ENCODE measurements at places on chromosomes 6 and 20. TPM values are rescaled to one million over a fixed set of nuclear protein-coding genes. Genes with fewer than 3 reads are reported as not detected.
A peak's percentile ranks its signal among the peaks of the same experiment; 100 is the strongest.

GRCh38 chr20:19947611-19948264 lies 69.4 kb upstream of the NAA20 start:
- DNase-seq, result no peak

GRCh38 chr6:131688286-131688685 lies 12.9 kb downstream of the OR2A4 start:
- no peak for DNase-seq

DNA sequence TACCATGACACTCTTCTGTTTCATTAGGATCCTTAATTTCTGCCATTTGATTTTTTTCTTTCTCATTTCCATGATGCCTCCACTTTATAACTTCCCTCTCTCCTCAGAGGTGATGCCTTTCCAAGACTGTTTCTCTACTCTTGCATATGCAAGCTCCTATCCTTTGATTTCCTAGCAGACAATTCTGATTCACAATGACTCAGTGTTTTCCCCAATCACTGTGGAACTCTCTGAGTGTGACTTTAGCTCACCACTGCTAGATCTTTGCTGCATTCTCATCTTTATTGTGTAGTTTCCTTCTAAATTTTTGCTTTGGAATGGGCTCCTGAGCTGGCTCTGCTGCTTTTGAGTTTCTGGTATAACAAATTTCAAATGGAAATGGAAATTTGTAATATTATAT lies 184.9 kb downstream of the TINAG start:
- DNase-seq, result no peak

DNA sequence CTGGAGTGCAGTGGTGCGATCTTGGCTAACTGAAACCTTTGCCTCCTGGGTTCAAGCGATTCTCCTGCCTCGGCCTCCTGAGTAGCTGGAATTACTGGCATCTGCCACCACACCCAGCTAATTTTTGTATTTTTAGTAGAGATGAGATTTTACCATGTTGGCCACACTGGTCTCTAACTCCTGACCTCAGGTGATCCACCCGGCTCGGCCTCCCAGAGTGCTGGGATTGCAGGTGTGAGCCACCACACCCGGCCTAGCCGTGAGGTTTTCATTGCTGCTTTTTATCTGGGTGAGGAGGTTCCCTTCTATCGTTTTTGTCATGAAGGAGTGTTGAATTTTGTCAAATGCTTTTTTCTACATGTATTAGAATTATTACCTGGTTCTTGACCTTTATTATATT lies 23.9 kb downstream of the SRC start:
- no peak for DNase-seq

DNA sequence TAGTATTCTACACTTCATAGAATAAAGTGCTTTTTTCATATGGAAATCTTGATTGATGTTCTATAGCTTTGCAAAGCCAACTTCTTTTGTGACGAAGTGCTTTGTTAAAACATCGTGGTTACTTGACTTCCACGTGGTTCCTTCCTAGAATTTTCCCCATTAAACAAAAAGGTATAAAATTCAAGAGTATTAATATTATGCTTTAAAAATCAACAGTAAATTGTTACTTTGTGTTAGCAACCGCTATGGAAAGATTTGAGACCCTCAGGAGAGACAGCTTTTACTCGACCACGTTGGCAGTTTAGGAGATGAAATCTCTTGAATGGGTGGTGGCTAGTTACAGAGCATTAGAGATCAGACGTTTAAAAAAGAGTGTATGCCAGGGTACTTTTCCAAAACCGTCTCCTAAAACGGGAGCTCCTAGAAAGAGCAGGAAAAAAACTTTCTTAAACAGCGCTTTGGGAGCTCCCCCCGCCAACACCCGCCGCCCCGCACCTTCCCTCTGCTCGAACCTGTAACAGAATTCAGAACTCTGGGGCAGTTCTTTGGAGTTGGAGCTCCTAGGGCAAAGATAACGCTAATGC lies 920 bp downstream of the GJA1 start:
- DNase-seq, result no peak

GRCh38 chr20:59078231-59078630 lies 35.6 kb upstream of the PRELID3B start:
- no peak for DNase-seq

DNA sequence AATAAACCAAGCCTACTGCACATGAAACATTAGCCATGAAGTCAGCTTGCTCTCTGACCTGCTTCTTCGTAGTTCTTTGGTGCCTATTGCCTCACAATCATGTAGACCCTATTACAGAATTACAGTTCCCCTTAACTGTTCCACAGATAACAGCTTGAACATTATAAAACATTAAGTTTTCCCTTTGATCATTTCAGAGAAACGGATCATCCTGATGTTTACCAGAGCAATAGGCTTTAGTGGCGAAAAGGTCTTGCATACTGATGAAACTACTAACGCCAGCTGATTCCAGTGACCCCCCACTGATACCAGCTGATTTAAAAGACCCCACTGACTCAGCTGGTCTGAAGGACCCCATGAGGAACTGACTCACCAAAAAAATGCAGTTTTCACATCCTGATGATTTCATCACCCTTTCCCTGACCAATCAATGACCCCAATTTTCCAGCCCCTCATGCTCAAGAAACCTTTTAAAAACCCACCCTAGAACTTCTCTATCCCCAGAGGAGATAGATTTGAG lies 39.4 kb upstream of the MLIP start:
- no peak for DNase-seq

DNA sequence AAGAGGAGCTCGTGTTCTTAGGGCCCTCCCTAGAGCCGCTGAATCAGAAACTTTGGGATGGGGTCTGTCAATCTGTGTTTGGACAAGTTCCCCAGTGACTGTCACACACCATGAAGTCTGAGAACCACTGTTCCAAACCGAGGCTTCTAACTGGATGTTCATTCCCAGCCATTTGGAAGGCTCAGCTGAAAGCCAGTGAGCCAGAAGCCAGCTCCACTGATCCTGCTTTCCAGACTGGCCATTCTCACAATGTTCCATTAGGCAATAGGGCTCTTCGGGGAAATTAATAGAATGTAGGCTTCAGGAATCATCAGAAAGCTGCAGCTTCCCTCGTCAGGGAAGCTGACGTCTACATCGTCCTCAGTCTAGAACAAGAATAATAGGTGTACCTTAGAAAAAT lies 90.8 kb upstream of the QKI start:
- no peak for DNase-seq

- no peak for DNase-seq
Measured at GRCh38 chr6:106056746-106057390, 29.3 kb upstream of the PRDM1 start.

DNA sequence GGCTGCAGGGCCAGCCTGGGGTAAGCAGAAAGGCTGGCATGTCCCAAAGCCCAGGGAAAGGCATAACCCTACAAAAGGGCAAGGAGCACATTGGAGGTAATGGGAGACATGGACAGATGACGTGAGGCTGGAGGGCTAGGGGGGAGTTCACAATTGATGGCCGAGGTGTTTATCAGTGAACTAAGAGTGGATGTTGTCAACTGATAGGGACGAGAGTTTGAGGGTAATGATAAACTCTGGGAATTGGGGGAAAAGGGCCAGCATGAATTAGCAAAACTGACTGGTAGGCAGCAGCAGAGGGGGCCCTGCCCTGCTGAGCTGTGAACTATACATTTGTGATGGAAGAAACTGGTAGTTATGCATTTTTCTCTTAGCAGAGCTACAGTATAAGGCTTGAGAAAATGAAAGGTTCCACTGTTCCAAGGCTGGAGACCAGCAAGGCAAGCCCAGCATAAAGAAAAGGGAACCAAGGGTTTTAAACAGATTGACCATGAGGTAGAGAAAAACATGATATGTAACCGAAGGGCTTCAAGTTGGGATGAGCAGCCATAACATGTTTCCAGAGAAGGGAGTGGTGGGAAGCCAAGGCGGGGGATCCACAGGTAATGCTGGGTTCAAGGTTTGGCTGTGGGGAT lies 98.1 kb upstream of the MLN start:
- no peak for DNase-seq

DNA sequence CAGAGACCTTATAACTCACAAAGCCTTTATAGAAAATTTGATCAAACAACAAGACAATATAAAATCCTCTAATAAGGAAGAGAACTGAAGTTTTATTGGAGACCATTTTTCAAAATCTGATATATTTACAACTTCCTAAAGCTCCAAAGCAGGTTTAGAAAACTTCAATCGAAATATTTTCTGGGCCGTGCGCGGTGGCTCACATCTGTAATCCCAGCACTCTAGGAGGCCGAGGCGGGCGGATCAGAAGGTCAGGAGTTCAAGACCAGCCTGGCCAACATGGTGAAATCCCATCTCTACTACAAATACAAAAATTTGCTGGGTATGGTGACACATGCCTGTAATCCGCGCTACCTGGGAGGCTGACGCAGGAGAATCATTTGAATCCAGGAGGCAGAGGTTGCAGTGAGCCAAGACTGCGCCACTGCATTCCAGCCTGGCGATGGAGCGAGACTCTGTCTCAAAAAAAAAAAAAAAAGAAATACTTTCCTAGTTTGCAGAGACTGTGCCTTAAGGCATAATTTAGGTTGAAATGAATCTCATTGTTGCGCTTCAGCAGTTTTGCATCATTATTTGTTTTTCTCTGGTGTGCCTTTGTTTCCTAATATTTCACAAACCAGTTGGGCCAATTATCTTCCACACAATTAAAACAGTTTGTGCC lies 60.6 kb upstream of the ASIP start:
- DNase-seq, result no peak

DNA sequence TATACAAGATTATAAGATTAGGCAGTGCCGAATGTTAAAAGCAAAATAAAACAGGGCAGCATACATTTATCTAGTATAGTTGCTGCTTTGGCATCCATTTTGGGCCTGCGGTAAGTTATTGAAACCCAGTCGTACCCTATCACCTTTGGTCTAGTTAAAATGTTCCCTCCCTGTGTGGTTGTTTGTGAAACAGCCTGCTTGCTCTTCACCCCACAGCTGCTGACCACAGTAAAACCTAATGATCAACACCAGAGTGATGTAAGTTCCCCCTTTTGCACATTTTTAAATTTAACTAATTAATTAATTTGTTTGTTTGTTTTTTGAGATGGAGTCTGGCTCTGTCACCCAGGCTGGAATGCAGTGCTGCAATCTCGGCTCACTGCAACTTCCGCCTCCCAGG lies 50.3 kb upstream of the TXNDC5 start:
- DNase-seq, result no peak

DNA sequence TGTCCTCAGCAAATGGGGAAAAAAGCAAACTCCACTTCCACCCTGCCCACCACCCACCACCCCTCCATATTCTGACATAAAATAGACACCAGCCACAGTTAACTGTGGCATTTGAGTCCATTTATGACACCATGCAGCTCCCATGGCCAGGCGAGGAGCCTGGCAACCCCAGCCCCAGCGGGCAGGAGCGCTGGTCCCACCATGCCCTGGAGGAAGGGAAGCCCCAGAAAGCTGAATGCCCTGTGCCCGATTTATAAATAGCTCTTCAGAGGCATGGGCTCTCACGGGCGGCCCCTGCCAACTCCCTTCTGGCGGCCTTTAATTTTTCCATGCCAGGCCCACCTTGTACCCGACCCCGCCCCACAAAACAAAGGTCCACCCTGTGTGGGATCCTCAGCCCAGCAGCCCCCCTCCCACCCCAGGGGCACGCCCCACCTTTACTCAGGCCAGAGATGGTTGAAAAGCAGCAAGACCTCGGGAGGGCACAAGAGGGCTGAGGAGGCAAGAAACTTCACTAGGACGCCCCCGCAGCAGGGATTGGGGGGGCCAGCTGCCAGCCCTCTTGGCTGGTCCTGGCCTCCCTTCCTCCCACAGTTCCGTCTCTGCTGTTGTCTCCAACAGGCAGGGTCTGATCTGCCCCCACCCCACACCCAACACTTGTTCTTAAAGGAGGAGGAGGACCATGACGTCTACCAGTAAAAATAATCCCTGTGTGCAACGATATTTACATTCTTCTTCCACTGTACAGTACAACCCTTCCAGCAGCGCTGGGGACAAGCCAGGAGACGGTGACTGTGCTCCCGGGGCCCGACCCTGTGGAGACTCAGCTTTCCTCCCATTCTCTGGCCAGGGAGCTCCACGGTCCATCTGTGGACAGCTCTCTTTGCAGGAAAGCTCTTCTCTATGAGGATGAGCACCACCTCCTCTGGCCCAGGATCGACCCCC lies 115.6 kb upstream of the CDYL start:
- peak; percentile 52 for DNase-seq

GRCh38 chr20:63442100-63442493 lies 30.4 kb downstream of the KCNQ2 start:
- peak; percentile 81 for DNase-seq

ROMO1 gene
- 180 TPM for total RNA-seq

TREML2 gene
- total RNA-seq, result not detected

CALHM4 gene
- 0.32 TPM for total RNA-seq

ULBP3 gene
- total RNA-seq, result 1.1 TPM

SIRPD gene
- not detected for total RNA-seq

HLA-DMB gene
- total RNA-seq, result 10.6 TPM

ACSS1 gene
- 164 TPM for total RNA-seq
